H4 (cell line): ENCODE measurements at places on chromosomes 12 and 14. TPM values are rescaled to one million over a fixed set of nuclear protein-coding genes. Genes with fewer than 3 reads are reported as not detected.

The ESR2 gene
- total RNA-seq, result 0.10 TPM in 1 of 2 replicates, not detected in the other

The VASH1 gene
- 2.2 and 3.3 TPM in 2 replicates for total RNA-seq

The FOXN4 gene
- not detected in 2 replicates for total RNA-seq

The ESRRB gene
- 0.04 TPM in 1 of 2 replicates, not detected in the other for total RNA-seq

The ITPR2 gene
- 6.0 and 9.3 TPM in 2 replicates for total RNA-seq
